ENCODE measurements at places on chromosomes 4 and X. TPM values are rescaled to one million over a fixed set of nuclear protein-coding genes. Genes with fewer than 3 reads are reported as not detected.

The PRDM8 gene
- total RNA-seq, result 12.3 TPM

The SHROOM4 gene
- total RNA-seq, result not detected

The TMEM271 gene
- total RNA-seq, result not detected

The SPANXD gene
- not detected for total RNA-seq

The SOD3 gene
- total RNA-seq, result not detected

The LCORL gene
- 12.9 TPM for total RNA-seq

- no peak overlapping the region for H3K27ac ChIP-seq
- H3K36me3 ChIP-seq, result no peaks in the 10 kb centered on the region
- no peaks in the 10 kb centered on the region for H3K27me3 ChIP-seq
- no peaks in the 10 kb centered on the region for H3K4me1 ChIP-seq
- DNase-seq, result no peak
These were observed 2270.0 kb downstream of the ARAP2 start for GRCh38 chr4:33974270-33974669.

DNA sequence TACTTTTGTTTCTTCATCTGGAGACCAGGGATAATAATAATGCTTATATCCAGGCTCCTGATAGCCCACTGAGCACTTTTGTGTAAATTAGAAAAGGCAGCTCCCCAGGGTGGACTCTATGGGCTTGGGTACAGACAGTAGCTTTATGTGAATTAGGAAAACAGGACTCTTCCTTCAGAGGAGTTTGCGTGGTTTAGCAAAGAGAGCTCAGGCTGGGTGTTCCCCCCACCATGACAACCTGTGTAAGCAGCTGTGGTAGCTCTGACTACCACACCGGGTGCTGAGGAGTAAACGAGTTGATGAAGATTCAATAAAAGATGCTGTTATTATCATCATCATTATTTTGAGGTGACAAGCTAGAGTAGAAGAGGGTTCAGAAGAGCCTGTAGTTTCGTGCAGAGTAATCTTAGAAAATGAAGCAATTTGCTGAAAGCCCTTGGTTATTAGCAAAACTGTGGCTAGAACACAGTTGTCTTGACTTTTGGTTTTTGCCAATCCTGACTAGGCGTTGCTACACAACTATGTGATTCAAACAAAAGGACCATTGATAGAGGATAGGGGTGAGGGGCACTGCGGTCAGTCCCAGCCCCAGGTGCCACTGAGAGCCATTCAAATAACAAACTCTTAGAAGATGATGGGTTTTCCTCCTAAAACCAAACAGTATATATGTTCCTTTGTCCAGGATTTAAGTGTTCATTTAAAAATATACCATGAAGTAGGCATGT lies 60.6 kb upstream of the LIMCH1 start:
- H3K36me3 ChIP-seq, result no peaks in the 10 kb centered on the region
- H3K4me3 ChIP-seq, result no peak overlapping the region
- no peaks in the 10 kb centered on the region for H3K4me1 ChIP-seq

GRCh38 chr4:146061610-146062334 lies 113.7 kb upstream of the LSM6 start:
- H3K4me1 ChIP-seq, result no peaks in the 10 kb centered on the region
- H3K27ac ChIP-seq, result no peak overlapping the region
- H3K4me3 ChIP-seq, result no peak overlapping the region
- peaks cover 38% of the 10 kb centered on the region for H3K27me3 ChIP-seq
- DNase-seq, result no peak

DNA sequence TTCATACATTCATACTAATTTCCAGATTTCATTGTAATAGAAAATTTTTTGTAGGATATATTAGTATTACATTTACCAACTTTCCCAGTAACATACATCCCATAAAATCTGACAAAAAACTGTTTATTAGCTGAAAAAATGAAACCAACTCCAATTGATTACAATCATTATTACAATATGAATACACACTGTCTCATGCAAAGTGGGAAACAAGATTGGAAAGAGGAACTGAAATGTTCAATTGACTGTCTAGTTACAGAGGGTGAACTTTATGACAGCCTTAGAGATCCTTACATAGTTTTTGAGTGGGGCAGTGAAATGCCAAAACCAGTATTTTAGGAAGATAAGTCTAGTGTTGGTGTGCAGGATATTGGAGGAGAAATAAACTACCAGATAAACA lies 2.3 kb upstream of the AMBN start:
- peaks cover 2% of the 10 kb centered on the region for H3K27me3 ChIP-seq
- H3K4me3 ChIP-seq, result no peak overlapping the region
- H3K27ac ChIP-seq, result no peak overlapping the region
- no peak for DNase-seq
- H3K36me3 ChIP-seq, result no peaks in the 10 kb centered on the region

DNA sequence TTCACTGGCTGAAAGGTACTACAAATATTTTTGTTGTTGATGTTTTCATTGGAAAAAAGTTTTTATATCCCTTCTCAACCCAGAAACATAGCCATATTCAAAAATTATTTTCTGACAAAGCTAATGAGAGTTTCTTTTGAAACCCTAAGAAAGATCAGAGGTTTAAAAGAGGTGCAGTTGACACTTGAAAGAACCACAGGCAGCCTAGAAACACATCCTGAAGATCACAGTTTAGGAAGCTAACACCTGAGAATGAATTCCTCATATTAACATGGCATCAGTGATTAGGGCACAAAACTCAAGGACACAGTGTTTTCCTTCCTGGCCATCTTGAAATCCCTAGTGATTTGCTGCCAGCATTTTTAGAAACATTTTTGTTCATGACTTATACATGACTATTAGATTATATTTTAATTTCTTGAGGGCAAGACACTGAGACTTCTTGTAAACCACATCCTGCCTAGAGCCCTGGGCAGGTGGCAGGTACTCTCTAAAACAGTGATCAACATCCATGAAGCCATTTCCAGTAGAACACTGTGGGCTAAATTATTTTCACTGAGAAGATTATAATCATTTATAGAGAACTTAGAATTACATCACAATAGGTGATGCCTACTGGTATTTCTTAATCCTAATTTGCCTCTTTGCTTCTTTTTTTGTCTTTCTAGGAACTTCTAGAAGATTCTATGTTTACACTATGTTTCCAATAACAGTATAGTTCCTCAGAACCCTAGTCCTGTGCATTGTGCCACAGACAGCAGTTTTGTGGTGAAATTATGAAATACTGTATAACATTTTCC lies 80.0 kb downstream of the ARSJ start:
- no peak overlapping the region for H3K4me3 ChIP-seq
- H3K27me3 ChIP-seq, result peaks cover 2% of the 10 kb centered on the region
- H3K4me1 ChIP-seq, result no peaks in the 10 kb centered on the region
- H3K27ac ChIP-seq, result no peak overlapping the region
- DNase-seq, result no peak

GRCh38 chrX:10728806-10729389 lies 108.5 kb upstream of the MID1 start:
- DNase-seq, result no peak
- H3K27me3 ChIP-seq, result no peaks in the 10 kb centered on the region
- H3K4me3 ChIP-seq, result no peak overlapping the region
- H3K27ac ChIP-seq, result no peak overlapping the region
- H3K36me3 ChIP-seq, result no peaks in the 10 kb centered on the region

- DNase-seq, result no peak
- no peaks in the 10 kb centered on the region for H3K27me3 ChIP-seq
- H3K4me1 ChIP-seq, result no peaks in the 10 kb centered on the region
These were observed 240.1 kb downstream of the OPHN1 start for GRCh38 chrX:68193234-68193633.

- H3K27me3 ChIP-seq, result no peaks in the 10 kb centered on the region
- H3K4me1 ChIP-seq, result no peaks in the 10 kb centered on the region
- peaks cover 5% of the 10 kb centered on the region for H3K36me3 ChIP-seq
- DNase-seq, result no peak
These were observed 274.3 kb upstream of the IL1RAPL1 start for GRCh38 chrX:28312965-28313364.

- no peaks in the 10 kb centered on the region for H3K4me1 ChIP-seq
- peaks cover 18% of the 10 kb centered on the region for H3K27me3 ChIP-seq
- no peaks in the 10 kb centered on the region for H3K36me3 ChIP-seq
- DNase-seq, result no peak
- H3K27ac ChIP-seq, result no peak overlapping the region
These were observed 53.9 kb upstream of the DAPP1 start for GRCh38 chr4:99762728-99763127.

GRCh38 chr4:70544279-70544868 lies 26.0 kb downstream of the AMTN start:
- no peak overlapping the region for H3K27ac ChIP-seq
- no peak for DNase-seq
- H3K36me3 ChIP-seq, result no peaks in the 10 kb centered on the region
- no peak overlapping the region for H3K4me3 ChIP-seq

GRCh38 chrX:47879463-47879862 lies 42.8 kb downstream of the ZNF81 start:
- no peaks in the 10 kb centered on the region for H3K27me3 ChIP-seq
- DNase-seq, result no peak
- H3K36me3 ChIP-seq, result peaks cover 6% of the 10 kb centered on the region
- H3K4me3 ChIP-seq, result no peak overlapping the region
- no peak overlapping the region for H3K27ac ChIP-seq

- H3K36me3 ChIP-seq, result no peaks in the 10 kb centered on the region
- no peaks in the 10 kb centered on the region for H3K27me3 ChIP-seq
- H3K4me1 ChIP-seq, result peaks cover 8% of the 10 kb centered on the region
- H3K4me3 ChIP-seq, result no peak overlapping the region
- no peak overlapping the region for H3K27ac ChIP-seq
These were observed 17.8 kb downstream of the SCD5 start for GRCh38 chr4:82780752-82781231.

- no peaks in the 10 kb centered on the region for H3K4me1 ChIP-seq
- no peaks in the 10 kb centered on the region for H3K36me3 ChIP-seq
These were observed 373.6 kb downstream of the MID1IP1 start for GRCh38 chrX:39174772-39175417.

GRCh38 chrX:36867143-36867542 lies 141.0 kb upstream of the FAM47C start:
- no peak overlapping the region for H3K4me3 ChIP-seq
- peaks cover 8% of the 10 kb centered on the region for H3K27me3 ChIP-seq
- no peaks in the 10 kb centered on the region for H3K4me1 ChIP-seq
- H3K27ac ChIP-seq, result no peak overlapping the region
- DNase-seq, result no peak
- H3K36me3 ChIP-seq, result no peaks in the 10 kb centered on the region

Data from natural killer cell treated with Interleukin-12 subunit alpha and Interleukin-12 subunit beta and Interleukin-15 and Interleukin-18, amount 100 ng/mL, for 72 hours (primary cell).